ENCODE measurements at places on chromosomes 16 and 17. TPM values are rescaled to one million over a fixed set of nuclear protein-coding genes. Genes with fewer than 3 reads are reported as not detected.

GRCh38 chr16:80027007-80027965 lies 426.7 kb upstream of the MAF start:
- DNase-seq: peak; percentile 69
- H3K27me3 ChIP-seq: peaks cover 2% of the 10 kb centered on the region
- peaks cover 3% of the 10 kb centered on the region for H3K4me1 ChIP-seq
- peak overlapping the region; percentile 9 for H3K4me3 ChIP-seq
- H3K27ac ChIP-seq: peak overlapping the region; percentile 54

DNA sequence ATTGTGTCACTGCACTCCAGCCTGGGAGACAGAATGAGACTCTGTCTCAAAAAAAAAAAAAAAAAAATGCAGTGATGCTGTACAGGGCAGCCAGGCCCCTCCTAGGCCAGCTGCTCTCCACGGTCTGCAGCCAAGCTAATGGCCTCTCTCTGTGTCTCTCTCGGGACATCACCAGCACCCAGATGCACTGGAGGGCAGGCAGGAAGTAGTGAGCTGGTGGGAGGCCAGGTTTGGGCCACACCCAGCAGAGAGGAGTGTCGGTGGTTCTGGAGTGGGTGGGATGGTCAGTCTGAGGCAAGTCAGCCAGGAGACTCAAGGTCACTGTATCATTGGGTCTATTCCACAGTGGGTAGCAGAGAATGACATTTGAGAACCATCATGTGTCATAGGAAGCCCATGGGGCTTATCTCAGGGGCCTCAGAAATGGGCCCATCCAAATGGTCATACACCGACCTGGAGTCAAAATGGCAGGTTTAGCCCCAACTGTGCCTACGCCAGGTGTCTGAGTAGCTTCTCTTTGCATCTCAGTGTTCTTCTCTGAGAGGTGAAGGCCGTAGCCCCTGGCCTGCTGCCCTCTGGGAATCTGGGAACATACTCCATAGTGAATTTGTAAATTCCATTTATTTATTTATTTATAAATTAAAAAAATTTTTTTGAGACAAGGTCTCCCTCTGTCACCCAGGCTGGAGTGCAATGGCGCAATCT lies 22.7 kb downstream of the WNT9B start:
- no peak for DNase-seq
- H3K27ac ChIP-seq: no peak overlapping the region
- H3K27me3 ChIP-seq: no peaks in the 10 kb centered on the region
- no peaks in the 10 kb centered on the region for H3K4me1 ChIP-seq
- H3K4me3 ChIP-seq: no peak overlapping the region

GRCh38 chr16:81442916-81443687 lies 1.5 kb upstream of the CMIP start:
- H3K4me1 ChIP-seq: no peaks in the 10 kb centered on the region
- H3K4me3 ChIP-seq: no peak overlapping the region

BICDL2 gene
- total RNA-seq: not detected

Measured in psoas muscle (tissue), 8 donors.